ENCODE measurements at places on chromosomes 11 and 22.

- DNase-seq: no peak
Measured at GRCh38 chr11:105665281-105665680, 55.4 kb downstream of the GRIA4 start.

DNA sequence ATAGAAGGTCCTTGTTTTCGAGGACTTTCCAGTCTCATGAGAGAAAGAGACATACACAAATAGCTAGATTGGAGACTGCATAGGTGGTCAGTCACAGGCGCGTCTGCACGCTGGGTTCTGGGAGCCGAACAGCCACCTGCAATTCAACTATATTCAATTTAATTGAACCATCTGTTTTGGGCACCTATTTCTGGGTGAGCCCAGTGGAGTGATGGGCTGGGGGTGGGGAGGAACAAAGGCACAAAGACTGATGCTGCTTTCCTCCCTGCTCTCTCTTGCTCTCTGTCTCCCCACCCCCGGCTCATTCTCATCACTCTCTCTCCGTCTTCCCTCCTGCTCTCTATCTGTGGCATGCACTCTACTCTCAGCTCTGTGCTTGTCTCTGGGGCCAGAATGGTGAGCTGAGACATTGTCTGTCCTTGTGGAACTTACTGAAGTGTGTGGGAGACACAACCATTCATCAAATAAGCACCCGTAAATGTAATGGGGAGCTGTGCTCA is 48.1 kb upstream of the B3GAT1 start:
- DNase-seq: no peak

DNA sequence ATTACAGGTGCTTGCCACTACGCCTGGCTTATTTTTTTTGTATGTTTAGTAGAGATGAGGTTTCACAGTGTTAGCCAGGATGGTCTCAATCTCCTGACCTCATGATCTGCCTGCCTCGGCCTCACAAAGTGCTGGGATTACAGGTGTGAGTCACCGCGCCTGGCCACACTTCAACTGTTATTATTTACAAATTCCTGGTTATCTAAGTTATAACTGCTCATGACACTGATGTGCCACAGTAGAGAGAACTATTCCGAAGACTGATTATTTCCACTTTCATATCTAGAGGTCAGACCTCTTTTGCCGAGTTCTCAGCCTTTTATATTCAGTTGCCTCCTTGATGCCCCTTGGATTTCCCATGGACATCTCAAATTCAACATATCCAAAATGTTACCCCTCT is 3.9 kb upstream of the NUP160 start:
- DNase-seq: no peak

- DNase-seq: no peak
Measured at GRCh38 chr11:71949034-71949433, 20.2 kb downstream of the RNF121 start.

- DNase-seq: no peak
Measured at GRCh38 chr11:57131080-57131790, 50.5 kb upstream of the LRRC55 start.

DNA sequence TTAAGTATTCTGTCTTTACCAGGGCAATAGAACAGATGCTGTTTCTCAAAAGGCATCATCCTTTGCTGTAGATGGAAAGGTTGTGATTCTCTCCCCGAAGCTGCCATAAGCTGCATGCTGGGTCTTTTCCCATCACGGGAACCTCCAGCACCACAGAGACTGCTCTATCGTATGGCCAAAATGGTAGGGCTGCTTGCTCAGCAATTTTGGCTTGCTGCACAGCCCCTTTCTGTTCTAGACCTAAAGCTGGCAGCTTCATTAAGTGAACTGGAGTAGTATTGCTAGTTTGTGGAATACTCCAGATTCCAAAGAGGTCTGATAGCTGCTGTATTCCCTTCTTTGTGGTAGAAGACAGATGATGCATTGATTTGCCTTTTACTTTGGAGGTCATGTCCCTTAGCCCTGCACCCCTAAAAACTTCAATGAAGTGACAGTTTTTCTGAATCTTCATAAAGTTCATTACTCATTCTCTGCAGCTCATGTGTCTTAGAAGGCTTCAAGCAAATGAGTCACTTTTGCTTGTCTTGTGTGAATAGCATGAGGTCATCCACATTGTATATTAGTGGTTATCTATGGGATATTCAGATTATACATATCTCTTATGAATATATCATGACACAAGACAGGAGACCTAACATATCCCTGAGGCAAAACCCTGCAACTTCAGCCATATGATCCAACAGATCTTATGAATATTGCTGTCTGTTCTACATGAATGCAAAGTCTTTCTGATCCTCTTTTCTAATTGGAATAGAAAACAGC is 245.3 kb downstream of the FAM76B start:
- DNase-seq: no peak

DNA sequence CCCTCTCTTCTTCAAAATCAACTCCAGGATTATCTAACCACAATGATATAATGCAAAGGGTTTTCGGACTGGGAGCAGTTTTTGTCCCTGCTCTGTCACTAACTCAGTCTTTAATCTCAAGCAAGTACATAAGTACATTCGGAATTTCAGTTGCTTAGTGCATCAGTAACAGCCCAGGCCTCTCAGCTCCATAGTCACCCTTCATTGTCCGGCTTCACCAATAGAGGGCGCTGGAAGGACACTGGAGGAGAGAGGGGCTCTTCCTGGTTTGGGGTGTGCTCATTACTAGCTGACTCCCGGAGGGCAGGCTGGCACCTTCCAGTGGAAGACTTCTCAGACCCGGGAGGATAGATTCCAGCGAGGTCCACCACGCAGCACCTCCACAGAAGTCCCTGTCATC is 90.4 kb upstream of the PDGFD start:
- DNase-seq: no peak

DNA sequence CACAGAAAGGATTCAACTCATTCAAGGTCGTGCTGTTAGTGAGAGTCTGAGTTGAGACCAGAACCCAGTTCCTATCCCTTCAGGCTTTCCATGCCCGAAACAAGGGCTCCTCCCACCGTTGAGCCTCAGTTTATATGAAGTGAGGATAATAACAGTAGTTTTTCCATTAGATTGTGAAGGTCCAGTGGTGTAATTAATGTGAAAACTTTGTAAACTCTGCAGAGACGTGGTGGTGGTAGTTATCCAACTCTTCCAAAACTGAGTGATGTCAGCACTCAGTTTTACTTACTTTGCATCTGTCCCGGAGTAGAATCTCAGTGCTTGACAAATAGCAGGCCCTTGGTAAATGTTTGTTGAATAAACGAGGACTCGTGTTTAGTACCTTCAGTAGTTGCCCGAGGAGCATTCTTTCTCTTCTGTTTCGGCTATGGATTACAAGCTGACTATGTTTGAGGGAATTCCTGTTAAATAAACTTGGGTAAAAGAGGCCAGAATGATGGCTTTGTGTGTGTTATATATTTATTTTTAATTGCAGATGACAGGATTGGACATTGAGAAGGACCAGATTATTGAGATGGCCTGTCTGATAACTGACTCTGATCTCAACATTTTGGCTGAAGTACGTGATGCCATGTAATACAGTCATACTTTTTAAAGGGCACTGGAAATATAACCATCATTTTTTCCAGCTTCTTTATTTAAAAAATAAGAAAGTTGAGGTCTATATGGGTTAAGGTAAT is 1.0 kb downstream of the REXO2 start:
- DNase-seq: no peak

- no peak for DNase-seq
Measured at GRCh38 chr11:97461934-97462333, 1072.1 kb downstream of the JRKL start.

- no peak for DNase-seq
Measured at GRCh38 chr11:45688472-45689033, 23.1 kb upstream of the CHST1 start.

DNA sequence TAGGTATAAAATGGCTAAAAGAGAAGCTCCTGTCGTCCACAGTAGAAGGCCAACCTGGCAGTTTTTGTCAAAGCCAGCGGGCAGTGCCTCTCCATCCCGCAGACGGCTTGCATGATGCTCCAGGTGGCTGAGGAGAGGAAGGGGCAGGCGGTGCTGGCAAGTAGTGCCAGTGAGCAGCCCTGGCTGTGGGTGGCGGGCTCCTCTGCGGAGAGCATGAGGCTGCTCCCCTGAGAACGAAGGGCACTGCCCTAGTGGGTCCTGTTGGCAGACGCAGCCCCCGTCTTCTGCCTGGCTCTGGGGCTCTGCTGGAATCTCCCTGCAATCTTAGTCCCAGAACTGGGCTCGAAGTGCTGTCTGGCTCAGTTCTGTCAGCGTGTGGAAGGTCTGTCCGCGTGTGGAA is 50.9 kb downstream of the SBF1 start:
- DNase-seq: no peak

DNA sequence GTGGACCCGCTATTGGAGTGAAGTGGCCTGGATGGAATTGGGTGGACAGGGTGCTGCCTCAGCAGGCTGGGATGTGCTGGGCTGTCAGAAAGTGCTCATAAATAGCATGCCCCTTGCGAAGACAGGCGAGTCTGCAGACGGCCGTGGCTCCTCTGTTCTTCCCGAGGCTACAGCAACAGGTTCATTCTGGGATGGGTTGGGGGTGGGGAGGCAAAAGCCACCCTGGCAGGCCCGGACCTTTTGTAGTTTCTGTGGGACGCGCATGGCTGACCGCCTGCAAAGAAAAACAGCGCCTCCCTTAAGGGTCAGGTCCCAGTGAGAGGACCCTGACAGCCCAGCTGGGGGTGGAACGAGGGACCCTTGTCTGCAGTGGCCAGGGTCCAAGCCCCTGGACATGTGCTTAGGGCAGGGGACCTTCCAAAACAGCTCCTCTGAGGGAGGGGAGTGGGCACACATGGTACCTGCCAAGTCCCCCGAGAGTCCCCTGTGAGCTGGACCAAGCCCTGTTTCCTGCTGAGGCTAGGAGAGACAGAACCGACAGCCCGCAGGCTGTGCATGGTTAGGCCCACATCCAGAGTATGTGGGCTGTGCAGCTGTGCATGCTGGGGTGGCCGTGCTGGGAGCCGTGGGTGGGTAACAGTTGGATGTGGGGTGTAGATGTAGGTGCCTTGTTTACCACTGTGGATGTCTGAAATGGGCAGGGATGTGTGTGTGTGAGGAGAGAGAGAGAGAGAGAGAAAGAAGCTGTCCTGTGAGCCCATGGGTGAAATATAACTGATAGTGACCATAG is at the start of gene CRYBB3:
TSS of gene CRYBB3 (plus strand) at position 128 of the 790 bp plus-strand sequence. CDS start 1,539 bp downstream, outside the sequence.
- DNase-seq: no peak

DNA sequence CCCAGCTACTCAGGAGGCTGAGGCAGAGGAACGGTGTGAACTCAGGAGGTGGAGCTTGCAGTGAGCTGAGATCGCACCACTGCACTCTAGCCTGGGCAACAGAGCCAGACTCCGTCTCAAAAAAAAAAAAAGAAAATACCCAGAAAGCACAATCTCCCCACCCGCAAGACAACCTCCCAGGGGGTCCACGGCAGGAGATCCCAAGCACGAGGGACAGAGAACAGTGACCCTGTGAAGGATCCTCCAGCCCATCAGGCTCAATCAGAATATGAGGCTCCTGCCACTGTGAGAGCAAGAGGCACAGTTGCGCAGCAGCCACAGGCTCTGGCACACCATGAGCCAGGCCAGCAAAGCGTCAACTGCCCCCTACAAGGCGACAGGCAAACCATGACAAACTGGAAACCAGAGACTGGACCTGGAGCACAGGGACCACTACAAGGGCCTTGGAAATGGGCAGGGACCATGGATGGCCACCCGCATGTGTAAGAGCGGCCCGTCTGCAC is 164.8 kb upstream of the GRK3 start:
- DNase-seq: no peak

- DNase-seq: no peak
Measured at GRCh38 chr11:113926273-113927197, 21.9 kb downstream of the HTR3B start.

DNA sequence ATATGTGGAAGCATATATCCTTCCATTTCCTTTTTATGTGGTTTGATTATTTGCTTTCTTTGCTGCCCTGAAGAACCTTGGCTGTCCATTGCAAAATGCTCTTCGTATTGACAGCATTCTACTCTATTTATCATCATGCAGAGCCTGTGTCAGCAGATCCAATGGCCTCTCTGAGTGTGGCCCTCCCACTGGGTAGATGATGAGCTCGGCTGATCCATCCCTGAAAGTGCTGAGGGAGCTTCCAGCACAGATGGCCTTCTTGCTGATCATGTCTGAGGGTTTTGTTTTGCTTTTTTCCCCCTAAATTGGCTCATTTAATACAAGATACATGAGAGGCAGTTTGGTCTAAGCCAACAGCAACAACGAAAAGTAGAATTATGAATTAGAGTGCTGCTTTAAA is 181.0 kb downstream of the GRIA4 start:
- DNase-seq: no peak

DNA sequence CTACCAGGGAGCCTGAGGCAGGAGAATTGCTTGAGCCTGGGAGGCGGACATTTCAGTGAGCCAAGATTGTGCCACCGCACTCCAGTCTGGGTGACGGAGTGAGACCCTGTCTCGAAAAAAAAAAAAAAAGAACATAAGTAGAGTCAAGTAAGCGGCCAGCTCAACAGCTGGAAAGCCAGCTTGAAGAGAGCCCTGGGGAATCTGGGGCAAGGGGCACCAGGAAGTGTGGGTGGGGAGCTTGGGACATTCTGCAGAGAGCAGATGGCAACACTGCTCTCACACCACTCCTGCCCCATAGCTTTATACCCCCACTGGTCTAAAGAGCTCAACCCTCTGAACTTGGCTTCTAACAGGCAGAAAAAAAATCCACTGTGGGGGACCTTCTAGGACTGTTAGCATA is 505.6 kb downstream of the BUD13 start:
- no peak for DNase-seq

DNA sequence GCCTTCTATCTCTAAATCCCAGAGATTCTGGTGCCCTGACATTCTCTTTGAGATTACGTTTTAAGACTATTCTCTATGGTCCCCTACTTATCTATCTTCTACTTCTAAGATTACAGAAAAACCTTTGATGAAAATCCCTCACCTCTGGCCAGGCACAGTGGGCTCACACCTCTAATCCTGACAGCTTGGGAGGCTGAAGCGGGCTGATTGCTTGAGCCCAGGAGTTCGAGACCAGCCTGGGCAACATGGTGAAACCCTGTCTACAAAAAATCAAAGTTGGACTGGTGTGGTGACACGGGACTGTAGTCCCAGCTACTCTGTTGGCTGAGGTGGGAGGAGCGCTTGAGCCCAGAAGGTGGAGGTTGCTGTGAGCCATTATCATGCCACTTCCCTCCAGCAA is 14.4 kb downstream of the NUP98 start:
- no peak for DNase-seq

DNA sequence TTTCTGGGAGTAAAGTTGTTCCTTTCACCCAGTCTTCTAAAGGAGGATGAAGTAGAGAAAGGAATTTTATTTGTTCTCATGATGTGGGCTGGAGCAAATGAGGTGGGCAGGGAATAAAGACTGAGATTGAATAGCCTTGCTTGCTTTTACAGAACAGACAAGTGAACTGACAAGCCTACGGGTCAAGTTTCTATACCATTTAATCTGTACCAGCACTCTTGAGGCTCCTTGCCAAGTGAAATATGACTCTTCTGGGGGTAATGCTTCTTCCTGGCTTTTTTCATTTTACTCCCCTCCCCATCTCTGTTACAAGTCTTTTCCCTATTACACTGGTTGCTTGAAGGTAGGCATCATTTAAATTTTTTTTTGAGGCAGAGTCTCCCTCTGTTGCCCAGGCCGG is 54.8 kb downstream of the CSTPP1 start:
- DNase-seq: no peak

- no peak for DNase-seq
Measured at GRCh38 chr11:59611570-59612565, 3.7 kb downstream of the OSBP start.

- no peak for DNase-seq
Measured at GRCh38 chr11:35065566-35065965, 73.4 kb upstream of the CD44 start.

GRCh38 chr22:21100149-21101032 is 54.6 kb downstream of the LRRC74B start:
- DNase-seq: no peak

GRCh38 chr22:48757985-48758561 is 1069.6 kb downstream of the BRD1 start:
- DNase-seq: no peak

Measured in stimulated activated CD4-positive, alpha-beta T cell treated with anti-CD3 and anti-CD28 coated beads, Interleukin-1b, Interleukin-23, amount 100 ng/mL, for 4 hours (primary cell).